ENCODE measurements at places on chromosomes 6 and 20.

- DNase-seq = peak; percentile 32
Measured at GRCh38 chr6:70315079-70315751, 12.3 kb upstream of the COL9A1 start.

GRCh38 chr6:4941782-4942672, 61.8 kb downstream of the RPP40 start:
- DNase-seq = peak; percentile 83

GRCh38 chr6:157568702-157569101, 187.7 kb downstream of the ZDHHC14 start:
- no peak for DNase-seq

DNA sequence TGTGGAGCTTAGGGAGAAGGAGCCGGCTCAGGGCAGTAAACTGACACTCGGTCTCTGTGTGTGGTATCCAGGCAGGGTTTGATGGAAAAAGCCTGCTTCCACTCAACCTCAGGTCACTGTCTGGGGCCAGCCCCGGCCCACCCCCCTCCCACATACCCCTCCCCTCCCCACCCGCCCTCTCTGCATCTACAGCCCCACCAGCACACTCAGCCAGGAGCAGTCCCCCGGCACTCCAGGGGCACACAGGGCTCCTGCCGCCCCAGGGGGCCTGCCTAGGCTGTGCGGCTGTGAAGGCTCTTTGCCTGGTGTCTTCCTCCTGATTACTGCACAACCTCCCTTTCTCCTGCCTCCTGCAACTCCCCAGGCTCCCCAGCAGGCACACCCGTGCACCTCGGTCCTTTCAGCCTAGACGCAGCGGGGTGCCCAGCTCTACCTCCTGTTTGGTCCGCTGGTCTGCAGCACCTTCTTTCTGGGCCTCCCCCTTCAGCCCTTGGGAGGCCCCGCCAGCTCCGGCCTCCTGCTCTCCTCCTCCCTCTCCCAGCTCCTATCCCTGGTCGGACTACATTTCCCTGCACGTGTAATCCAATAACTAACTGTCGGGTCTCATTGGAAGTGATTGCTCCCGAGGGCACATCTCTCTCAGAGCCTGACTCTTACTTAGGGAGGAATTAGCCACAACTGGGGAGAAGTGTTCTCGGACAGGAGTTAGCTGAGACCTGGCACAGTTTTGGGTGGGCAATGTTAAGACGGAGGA, 1.3 kb upstream of the FOXF2 start:
- no peak for DNase-seq

DNA sequence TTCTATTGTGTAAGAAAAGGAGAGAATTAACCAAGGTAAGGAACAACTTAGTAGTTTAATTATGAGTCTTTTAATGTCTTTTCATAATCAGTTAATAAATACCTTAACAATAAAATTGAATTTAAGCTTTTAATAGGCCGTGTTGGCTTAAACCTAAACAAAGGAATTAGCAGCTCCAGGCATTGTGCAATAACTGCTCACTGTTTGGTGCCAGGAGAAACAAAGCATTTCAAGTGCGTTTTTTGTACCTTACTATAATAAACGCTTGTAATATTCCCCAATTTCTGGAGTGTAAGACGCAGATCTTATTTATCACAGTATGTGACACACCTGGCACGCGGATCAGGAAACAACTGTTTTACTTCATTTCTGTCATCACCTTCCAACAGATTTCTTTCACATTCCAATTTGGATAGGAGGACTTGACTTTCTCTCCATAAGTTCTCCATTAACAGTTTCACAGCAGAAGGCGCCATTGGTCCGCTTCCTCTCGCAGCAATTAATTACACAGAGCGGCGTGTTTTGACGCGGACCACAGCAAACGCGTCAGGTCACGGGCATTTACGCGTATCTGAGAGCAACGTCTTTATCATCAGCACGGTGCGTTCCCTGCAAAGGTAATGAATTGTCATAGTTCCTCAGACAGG, 335.8 kb upstream of the NT5E start:
- no peak for DNase-seq

Data from OCI-M1 (cell line).